Right lung (tissue), 10 donors: ENCODE measurements at places on chromosomes 16 and 17.

DNA sequence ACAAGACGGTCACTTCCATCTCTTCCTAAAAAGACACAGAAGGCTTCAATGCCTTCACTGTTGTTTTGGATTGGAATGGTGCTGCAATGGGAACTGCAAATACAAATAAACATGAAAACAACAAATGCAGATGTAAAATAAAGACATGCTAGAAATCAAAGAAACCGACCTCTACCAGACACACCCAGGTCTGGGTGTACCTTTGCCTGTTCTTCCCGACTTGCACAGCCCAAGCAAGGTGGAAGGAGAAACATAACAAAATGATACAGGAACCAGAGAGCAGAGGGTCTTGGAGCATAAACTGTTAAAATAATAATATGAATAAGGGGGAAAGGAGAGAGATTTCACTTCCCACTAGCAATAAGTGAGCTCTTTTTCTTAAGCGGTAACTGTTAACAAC, 17.3 kb downstream of the RFFL start:
- DNase-seq, result no peak

GRCh38 chr16:54892981-54893380, 37.7 kb upstream of the IRX5 start:
- no peak for DNase-seq

DNA sequence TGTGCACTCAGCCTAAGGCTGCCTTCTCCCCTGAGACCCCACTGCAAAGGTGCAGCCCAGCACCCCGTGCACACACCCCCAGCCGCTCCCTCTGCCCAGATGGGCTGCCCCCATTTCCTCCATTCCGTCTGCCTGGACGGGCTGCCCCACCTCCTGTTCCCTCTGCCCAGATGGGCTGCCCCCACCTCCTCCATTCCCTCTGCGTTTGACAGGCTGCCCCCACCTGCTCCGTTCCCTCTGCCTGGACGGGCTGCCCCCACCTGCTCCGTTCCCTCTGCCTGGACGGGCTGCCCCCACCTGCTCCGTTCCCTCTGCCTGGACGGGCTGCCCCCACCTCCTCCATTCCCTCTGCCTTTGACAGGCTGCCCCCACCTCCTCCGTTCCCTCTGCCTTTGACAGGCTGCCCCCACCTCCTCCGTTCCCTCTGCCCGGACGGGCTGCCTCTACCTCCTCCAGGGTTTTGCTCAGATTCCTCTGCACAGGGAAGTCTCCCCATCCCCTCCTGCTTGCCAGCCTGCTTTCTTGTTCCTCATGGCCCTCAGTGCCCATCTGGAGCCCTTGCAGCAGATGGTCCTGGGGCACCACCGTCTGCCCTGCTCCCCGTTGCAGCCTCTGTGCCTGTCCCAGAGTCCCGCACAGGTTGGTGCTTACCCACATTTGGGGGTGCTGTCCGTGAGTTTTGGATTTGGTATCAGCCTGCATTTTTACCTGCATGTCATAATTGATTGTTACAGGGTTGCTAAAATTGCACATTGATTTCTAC, 23.4 kb upstream of the IL17C start:
- DNase-seq, result no peak

- DNase-seq, result no peak
Observed at GRCh38 chr16:50548909-50549560, 839 bp downstream of the NKD1 start.

GRCh38 chr17:55452139-55452790, 30.6 kb upstream of the MMD start:
- DNase-seq, result peak; percentile 66
